ENCODE measurements at places on chromosomes 6 and 20.

DNA sequence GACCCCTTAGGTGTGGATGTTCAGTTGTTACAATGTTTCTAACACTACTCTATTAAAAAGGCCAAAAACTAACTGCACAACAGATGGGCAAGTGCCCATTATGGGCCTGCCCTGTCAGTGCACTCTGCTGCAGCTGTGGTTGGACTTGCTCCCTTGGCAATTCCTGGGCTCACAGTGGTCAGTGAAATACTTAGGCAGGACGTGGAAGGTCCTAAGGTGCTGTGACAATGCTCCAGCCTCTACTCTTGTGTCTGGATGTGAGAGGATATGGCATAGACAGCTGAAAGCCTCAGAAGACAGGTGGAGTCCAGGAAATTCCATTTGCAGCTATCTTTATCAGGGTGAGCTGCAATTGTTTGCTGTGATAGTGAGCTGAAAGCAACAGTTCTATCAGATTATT is 136.5 kb upstream of the OLIG3 start:
- DNase-seq, result no peak

- DNase-seq, result no peak
Observed at GRCh38 chr6:99514089-99514488, 1.1 kb downstream of the USP45 start.

DNA sequence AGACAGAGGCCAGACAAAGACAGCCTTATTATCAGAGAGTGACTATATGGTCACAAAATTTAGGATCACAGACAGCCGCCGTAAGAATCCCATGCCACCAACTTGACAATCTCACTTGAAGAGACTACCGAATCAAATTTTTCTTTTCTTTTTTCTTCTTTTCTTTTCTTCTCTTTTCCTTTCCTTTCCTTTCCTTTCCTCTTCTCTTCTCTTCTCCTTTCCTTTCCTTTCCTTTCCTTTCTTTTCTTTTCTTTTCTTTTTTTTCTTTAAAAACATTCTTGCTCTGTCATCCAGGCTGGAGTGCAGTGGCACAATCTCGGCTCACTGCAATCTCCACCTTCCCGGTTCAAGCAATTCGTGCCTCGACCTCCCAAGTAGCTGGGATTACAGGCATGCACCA is 1.2 kb upstream of the EPPIN start:
- DNase-seq, result no peak

- DNase-seq, result no peak
Observed at GRCh38 chr6:81373414-81373813, 379.1 kb downstream of the TENT5A start.

DNA sequence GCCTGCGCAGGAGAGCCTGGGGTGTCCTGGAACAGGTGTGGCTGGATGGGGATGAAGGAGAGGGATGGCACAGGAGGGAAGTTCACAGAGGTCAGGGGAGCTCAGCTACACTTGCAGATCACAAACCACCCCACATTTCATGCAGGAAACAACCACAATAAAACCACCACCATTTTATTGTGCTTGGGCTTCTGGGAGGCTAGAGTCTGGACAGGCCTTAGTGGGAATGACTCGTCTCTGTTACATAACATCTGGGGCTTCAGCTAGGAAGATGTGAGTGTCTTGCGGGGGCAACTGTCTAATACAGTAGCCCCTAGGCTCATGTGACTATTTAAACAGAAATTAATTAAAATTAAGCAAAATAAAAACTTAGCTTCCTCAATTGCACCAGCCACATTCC is 33.4 kb downstream of the SNX5 start:
- no peak for DNase-seq

DNA sequence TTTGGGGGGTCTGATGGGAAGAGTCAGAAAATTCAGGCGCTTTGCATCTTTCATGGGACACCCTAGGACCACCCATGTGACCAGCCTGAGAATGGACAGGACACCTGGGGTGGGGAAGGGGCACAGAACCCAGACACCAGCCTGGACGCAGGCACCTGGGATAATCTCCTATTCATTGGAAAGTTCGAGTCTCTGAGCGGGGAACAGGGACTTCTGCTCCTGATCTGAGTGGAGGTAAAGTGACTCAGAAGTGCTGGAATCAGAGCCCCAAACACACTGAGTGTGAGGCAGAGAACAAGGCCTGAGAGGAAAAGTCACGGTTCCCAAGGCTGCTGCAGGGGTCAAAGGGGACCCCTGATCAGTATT is 1.4 kb downstream of the HLA-B start:
- DNase-seq, result no peak

GRCh38 chr6:51352506-51353029 is 533.9 kb downstream of the TFAP2B start:
- DNase-seq, result no peak

DNA sequence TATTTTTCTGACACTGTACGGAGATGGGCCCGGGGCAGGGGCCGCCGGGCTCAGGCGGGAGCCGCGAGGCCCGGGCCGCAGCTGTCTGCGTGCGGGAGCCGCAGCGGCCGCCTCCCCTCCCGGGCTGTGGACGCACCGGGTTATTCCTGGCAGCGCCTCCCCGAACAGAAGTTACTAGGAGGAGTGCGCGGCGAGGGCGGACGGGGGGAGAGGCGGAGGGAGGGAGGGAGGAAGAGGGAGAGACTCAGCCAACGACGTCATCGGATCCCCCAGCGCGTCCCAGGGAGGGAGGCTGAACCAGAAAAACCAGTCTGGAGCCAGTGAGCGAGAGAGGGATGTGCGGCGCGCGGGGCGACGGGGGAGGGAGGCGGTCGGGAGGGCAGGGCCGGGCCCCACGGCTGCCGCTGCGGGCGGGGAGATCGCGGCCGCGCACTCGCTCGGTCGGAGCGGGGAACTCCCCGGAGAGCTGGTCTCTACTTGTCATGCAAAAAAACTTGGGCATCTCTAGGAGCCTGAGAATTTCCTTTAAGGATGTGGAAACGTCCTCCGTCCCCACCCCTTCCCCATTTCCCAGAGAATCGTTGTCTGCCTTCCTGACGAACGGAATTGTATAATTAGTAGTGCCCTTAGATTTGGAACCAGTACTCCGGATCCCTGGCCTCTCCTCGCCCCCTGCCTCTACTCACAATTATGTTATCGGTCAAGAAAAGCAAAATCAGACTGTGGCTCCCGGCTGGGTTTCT is 1.4 kb upstream of the HIVEP2 start:
- peak; percentile 90 for DNase-seq

DNA sequence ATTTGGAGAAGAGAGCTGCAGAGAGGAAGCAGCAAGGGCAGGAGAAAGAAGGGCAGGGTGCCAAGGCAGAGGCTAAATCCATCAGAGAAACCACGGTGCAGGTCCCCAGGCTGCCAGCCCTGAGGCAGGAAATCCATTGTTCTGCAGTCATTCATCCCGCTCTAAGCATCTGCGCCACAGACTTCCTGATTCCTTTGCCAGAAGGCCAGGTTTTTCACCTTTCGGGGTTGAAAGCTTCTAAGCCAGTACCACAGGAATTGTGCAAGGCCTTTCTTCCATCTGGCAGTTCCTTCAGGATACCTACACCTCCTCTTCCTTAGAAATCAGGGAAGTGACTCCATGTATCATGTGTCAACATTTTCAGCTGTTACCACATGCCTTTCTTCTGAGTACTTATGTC is 45.6 kb downstream of the ADGRF5 start:
- DNase-seq, result no peak

DNA sequence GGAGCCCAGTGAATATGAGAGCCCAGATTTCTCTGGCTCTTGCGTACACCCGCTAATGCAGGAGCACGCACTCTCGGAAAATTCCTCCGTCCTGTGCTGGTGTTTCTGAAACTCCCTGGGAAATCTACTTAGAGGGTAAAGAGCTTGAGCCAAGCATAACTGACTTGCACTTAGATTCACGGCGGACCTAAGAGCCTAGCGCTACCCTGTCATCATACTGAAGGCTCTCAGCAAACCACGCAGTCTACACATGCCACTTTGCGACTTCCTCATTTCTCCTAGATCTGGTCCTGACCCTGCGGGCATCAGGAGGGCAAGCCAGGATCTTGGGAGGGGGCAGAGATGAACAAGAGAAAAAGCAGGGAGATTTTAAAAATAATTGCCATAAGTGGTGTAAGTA is 324.7 kb downstream of the CD83 start:
- DNase-seq, result no peak

DNA sequence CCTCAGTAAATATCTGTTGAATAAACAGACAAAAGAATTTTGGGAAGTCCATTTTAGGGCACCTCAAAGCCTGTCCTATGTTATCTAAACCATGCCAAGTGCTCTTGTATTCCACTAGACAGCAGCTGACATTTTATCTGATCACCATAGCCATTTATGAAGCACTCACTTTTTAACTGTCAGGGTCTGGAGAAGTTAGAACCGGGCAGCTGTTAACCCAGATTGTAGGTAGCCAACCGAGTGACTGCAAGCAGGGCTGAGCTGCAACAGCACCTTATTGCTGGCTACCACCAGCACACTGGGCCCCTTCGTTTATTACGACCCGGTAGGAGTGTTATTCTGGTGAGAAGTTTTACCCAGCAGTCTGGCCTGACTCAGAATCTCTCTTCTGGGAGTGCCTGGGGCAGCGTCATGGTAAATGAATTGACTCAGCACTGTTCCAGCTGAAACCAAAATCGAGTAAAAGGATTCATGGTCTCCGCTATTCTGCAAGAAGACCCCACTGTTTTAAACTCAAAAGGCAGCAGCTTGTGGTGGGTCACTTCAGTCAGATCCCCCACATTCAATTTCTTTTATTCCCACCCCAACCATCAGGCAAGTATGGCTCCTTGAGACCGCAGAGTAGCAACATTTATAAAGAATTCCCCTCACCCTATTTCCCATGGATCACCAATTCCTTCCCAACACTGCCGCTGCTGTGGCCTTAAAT is 1.7 kb downstream of the UBE2V1 start:
- no peak for DNase-seq

- DNase-seq, result no peak
Observed at GRCh38 chr20:42706759-42707158, 482.9 kb downstream of the PTPRT start.

GRCh38 chr6:153085239-153085638 is 45.8 kb downstream of the RGS17 start:
- DNase-seq, result peak; percentile 30

DNA sequence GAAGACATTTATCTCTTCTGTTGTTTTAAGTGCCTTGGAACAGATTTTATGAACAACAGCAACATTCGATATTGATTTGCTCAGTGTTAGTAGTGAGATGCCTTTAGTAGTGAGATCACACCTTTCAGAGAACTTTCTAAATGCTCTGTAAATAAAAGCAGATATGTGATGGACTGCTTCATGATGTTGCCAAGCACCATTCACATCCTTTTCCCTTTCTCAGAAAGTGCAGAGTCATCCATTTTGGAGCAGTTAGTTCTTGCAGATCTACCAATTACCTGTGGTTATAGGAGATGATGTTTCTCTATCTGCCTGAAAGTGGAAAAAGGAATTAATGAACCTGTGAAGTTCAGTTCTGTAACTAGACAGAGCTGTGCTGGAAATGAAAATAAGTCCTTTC is 27.0 kb downstream of the CBFA2T2 start:
- DNase-seq, result no peak

- no peak for DNase-seq
Observed at GRCh38 chr20:14142964-14143627, 147.8 kb downstream of the MACROD2 start.

GRCh38 chr6:6920114-6920986 is 187.4 kb upstream of the RREB1 start:
- DNase-seq, result no peak

DNA sequence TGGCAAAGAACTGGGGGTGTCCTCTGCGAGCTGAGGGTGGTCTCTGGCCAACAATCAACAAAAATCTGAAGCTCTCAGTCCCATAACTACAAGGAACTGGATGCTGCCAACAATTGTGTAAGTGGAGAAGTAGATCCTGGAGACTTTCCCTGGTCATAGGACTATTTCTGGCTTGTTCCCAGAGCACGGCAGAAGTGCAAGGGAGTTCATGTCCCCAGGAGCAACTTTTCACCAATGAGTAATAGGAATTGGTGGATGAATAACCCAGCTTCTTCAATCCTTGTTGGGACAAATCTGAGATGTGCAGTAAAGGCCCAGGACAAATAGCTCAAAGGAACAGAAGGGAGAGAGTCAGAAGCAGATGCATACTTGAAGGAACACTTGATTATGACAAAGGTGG is 95.5 kb downstream of the QRSL1 start:
- no peak for DNase-seq

DNA sequence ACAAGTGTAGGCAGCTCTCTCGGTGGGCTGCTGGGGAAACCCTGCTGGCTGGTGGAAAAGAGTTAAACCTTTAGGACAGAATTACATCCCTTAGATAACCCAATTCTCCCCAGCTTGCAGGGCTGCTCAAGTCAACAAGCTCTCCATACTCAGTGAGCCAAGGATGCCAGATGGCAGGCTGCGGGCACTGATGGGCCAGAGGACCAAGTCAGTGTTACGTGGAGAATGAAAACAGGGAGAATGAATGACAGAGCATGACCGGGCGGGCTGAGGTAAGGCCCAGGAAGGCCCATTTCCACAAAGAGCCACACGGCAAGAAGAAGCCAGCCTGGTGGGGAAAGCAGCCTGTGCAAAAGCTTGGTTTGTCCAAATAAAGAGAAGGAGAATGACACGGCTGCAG is 58.7 kb upstream of the CD93 start:
- DNase-seq, result no peak

DNA sequence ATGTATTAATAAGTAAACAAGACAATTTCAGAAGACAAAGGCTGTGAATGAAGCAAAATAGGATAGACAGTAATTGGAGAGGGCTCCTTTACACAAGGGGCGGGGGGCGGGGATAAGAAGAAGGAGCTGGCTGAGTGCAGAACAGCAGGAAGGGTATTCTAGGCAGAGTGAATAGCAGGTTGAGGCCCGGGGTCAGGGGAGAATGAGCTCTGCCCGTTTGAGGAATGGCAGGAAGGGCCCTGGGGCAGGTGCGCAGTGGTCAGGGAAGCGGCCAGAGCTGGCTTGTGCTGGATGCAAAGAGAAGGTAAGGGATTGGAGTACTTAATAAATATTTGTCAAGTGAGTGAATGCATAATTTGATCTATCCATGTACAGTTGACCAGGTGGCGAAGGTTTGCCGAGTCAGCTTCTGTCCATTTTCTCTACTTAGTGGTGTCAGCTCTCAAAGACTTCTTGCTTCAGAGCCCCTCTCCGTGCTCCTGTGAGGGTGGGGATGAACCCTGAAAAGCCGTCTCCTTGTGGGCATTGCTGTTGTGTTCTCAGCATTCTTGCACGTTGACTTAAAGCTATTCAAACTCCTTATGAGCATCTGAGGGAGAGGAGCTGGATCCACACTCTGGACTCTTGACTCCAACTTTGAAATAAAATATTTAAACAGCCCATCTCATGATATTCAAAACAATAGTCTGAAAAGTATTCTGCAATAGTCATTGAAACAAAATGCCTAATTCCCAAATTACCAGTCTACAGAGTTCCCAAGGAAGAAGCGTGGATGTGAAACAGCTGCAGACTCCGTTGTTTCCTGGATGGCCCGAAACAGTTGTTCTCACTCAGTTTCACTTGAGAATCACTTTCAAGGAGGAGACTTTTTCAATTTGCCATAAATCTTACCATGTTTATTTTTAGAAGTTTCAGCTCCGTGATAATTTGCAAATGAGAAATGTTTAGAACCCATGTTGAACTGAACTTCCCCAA is 105.1 kb downstream of the EDN3 start:
- DNase-seq, result no peak

- DNase-seq, result no peak
Observed at GRCh38 chr6:144630857-144631256, 345.7 kb downstream of the UTRN start.

GRCh38 chr6:36131511-36132245 is 1.4 kb downstream of the MAPK13 start:
- DNase-seq, result no peak
